ENCODE measurements at places on chromosomes 16 and 17.
A peak's percentile ranks its signal among the peaks of the same experiment; 100 is the strongest.

- no peak for DNase-seq
These were observed 122.6 kb downstream of the SOCS1 start for GRCh38 chr16:11133344-11133943.

DNA sequence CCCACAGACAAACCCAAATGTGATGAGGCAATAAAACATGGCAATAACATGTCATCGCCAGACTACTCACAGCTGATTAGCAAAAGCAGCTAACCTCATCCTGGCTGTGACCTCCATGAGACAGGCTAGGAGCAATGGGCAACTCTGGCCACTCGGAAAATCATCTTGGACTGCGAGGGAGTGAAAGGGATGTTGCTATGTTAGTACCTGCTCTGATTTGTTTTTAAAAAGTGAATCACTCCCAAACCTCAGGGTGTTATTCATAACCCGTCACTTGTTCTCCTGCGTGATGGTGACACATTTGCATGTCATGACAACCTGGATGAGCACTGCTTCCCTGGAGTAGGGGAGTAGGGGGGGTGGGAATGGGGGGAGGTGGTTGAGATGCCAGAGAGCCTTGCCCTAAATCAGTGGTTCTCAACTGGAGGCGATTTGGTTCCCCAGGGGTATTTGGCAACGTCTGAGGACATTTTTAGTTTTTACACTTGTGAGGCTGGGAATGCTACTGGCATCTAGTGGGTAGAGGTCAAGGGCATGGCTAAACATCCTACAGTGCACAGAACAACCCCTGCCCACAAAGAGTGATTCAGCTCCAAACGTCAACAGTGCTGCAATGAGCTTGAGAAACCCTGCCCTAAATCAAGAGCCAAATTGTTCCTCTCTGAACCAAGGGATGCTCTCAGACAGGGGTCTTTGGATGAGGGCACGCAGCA lies 241.7 kb downstream of the SOX9 start:
- no peak for DNase-seq

DNA sequence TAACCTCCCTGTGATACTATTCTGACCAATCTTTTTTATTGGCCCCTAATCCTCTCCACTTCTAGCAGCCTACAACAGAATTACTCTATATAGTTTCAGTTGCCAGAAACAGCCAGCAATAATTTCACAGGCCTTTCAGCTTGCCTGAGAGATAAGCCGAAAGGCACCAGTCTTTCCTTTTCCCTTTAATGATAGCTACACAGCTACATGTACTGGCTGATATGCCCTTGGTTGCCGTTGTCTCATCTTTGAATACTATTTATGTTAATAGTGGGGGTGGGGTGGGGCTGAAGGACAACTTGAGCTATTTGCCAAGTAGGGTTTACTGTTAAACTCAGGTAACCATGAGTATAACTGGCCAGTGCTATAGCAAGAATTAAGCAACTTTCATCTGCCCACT lies 35.8 kb upstream of the RASL10B start:
- no peak for DNase-seq

DNA sequence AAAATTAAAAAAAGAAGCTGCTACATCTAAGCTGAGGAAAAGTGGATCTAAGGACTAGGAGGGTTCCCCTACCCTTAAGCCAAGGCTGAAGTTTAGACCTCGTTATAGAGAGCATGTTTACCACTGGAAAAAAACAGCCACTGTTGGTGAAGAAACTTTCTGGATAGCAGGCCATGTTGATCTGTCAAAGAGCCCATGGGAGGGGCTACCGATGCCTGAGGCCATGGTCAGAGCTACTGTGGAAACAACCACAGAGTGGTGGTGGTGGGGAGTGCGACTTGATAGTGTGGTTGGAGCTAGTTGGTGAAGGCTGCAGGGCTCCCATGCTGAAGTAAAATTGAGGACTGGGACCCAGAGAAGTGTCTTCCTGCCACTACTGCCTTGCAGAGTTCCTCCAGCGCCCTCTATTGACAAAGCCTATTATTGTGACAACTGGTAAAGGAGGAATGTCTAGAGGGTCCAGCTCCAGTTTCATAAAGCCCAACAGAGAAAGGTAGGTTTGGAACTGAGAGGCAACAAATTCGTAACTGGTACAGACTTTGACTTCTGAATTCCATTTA lies 12.7 kb upstream of the FAM20A start:
- DNase-seq: peak; percentile 19

DNA sequence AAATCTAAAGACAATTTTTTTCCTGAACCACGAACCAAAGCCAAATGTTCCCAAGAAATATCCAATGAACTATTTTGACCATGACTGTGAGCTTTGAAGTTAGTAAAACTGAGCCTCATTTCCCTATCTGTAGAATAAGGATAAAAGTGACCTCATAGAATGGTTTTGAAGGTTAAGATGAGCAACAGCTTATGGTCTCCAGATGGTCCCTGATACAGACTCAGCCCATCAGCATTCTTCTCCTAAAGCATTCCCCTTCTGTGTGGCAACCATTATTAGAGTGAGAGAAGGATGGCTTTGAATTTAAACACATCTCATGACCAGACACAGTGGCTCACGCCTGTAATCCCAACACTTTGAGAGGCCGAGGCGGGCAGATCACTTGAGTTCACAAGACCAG lies 70.1 kb downstream of the COPRS start:
- no peak for DNase-seq

DNA sequence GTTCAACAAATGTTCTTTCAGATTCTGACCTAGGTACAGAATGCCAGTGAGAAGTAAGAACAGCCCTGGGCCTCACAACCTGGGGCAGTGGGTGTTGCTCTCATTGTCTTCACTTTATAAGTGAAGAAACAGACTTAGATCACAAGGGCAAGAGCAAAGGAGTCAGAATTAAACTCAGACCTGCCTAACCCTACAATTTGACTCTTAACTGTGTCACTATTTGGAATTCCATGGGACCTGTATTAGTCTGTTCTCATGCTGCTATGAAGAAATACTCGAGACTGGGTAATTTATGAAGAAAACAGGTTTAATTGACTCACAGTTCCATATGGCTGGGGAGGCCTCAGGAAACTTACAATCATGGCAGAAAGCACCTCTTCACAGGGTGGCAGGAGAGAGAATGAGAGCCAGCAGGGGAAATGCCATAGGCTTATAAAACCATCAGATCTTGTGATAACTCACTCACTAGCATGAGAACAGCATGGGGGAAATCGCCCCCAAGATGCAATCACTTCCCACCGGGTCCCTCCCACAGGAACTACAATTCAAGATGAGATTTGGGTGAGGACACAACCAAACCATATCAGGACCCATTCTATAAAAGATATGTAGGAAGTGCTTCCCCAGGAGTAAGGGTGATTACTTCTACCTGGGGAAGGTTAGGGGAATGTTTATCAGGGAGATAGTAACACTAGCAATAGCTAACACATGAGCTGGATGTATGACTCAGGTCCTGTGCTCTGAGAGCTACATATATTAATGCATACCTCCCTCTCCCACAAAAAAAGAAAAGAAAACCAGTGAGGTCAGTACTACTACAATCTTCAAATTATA lies 270.1 kb downstream of the SOX9 start:
- DNase-seq: no peak

DNA sequence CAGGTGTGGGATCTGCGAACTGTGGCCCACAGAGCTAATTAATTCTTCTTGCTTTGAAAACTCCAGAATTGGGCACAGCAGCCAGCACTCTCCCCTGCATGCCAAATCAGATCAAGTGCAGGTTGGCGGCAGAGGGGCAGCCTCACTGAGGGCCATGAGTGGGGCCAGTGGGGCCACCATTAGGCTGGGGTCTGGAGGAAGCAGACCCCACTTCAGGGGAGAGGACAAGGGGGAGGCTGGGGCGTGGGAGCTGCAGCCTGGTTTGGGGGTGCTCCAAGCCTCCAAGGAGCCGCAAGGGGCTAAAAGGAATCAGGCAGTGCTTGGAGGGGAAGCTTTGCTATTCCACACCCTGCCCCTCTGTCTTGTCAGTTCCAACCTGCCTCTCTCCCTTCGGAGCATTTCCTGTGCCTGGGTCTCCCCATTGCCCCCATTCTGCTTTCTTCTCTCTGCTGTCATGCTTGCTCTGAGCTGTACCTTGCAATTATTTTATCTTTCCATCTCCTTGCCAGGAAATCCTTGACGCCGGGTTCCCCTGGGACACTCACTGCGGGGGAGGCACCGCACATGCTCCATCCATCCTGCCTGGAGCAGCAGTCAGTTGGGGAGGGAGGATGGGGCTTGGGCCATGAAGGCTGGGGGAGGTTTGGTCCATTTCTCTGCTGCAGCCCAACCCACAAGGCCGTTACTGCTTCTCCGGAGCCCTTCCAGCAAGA lies 3.3 kb upstream of the ABCC3 start:
- DNase-seq: no peak

Measured in CD4-positive, alpha-beta T cell treated with Interferon gamma for 1 hour (primary cell).